ENCODE measurements at places on chromosomes 1 and 21.

DNA sequence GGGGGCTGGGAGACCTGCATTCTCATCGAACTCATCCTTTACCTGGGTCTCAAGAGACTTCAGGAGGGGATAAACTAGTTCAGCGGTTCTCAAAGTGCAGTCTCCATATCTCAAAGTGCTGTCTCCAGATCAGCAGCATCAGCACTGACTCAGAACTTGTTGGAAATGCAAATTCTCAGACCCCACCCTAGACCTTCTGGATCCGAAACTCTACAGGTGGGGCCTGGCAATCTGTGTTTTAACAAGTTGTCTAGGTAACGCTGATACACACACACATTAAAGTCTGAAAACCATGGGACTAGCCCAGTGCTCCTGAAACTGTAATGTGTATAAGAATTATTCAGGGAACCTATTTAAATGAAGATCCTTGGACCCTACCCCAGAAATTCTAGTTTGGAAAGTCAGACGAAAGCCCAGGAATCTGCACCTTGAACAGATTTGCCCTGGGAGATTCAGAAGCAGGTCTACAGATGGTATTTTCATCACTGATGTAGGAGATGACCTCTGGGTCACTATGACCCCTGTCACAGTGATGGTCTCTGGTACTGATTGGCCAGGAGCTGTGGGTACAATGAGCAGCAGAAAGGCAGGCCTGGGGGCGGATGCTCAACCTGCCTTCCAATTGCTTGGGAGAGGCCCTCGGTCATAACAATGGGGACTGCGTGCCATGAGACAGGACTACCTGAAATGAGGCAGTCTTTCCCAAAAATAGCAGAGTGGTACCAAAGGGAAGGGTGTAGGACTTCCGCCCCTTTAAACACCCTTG lies 127.2 kb downstream of the FAM78B start:
- H3K27ac ChIP-seq: no peak overlapping the region
- H3K36me3 ChIP-seq: no peaks in the 10 kb centered on the region

GRCh38 chr1:216682752-216683151 lies 40.5 kb downstream of the ESRRG start:
- H3K27me3 ChIP-seq: peaks cover 2% of the 10 kb centered on the region
- H3K27ac ChIP-seq: no peak overlapping the region
- H3K4me1 ChIP-seq: peaks cover 7% of the 10 kb centered on the region
- H3K36me3 ChIP-seq: no peaks in the 10 kb centered on the region
- H3K4me3 ChIP-seq: no peak overlapping the region

- no peak overlapping the region for H3K4me3 ChIP-seq
- no peak overlapping the region for H3K27ac ChIP-seq
- H3K4me1 ChIP-seq: peaks cover 10% of the 10 kb centered on the region
- no peaks in the 10 kb centered on the region for H3K36me3 ChIP-seq
- DNase-seq: no peak
Measured at GRCh38 chr1:56967900-56968832, 2.4 kb upstream of the C8B start.

GRCh38 chr1:47942240-47942629 lies 55.0 kb downstream of the TRABD2B start:
- H3K36me3 ChIP-seq: no peaks in the 10 kb centered on the region
- H3K4me1 ChIP-seq: no peaks in the 10 kb centered on the region
- H3K27ac ChIP-seq: no peak overlapping the region
- H3K27me3 ChIP-seq: no peaks in the 10 kb centered on the region
- H3K4me3 ChIP-seq: no peak overlapping the region
- no peak for DNase-seq

DNA sequence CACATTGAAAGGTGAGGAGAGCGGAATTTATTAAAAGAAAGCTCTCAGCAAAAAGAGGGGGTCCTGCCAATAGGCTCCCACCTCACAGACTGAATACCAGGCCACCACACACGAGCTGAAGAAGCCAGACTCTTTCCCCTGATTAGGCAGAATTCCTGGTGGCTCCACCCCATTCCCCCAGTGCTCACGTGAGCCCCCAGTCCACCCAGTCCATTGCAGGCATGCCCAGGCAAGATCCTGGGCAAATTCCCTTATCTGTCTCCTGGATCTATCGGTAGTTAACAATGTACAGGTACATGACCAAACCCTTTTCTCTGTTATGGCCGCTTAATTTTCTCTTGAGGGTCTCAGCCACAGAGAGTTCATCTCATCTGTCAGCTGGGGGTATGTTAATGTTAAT lies 54.6 kb upstream of the BTG3 start:
- H3K27ac ChIP-seq: no peak overlapping the region
- H3K27me3 ChIP-seq: peaks cover 11% of the 10 kb centered on the region
- no peak for DNase-seq
- no peaks in the 10 kb centered on the region for H3K36me3 ChIP-seq
- H3K4me1 ChIP-seq: peaks cover 6% of the 10 kb centered on the region
- H3K4me3 ChIP-seq: no peak overlapping the region

DNA sequence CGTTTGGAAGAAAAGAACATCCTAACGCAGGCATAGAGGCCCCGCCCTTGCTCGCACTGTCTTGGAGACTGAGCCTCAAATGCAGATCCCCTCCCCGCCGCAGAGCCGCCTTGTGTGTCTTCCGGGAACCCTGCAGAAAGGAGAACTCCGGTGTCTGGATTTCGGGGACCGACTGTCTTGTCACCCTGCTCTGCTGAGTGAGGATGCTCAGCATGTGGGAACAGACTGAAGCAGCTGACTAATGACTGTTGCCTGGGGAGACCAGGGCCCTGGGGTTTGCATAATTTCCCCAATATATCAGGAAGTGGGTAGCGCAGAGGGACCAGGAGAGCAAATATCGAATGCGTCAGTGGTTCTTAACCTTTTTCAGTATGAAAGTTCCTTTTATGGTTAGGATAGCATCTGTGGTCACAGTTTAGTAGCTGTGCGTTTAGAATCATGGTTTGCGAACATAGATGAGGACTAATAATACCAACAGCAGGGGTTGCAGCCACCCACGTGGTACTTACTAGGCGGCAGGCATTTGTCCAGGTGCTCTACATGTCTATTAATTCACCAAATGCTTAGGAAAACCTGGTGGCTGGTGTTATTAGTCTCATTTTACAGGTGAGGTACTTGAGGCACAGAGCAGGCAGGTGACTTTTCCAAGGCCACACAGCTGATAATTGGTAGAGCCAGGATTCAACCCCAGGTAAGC lies 14.3 kb downstream of the GPR137B start:
- peaks cover 4% of the 10 kb centered on the region for H3K27me3 ChIP-seq
- DNase-seq: no peak
- H3K36me3 ChIP-seq: peaks cover 10% of the 10 kb centered on the region
- no peak overlapping the region for H3K27ac ChIP-seq

DNA sequence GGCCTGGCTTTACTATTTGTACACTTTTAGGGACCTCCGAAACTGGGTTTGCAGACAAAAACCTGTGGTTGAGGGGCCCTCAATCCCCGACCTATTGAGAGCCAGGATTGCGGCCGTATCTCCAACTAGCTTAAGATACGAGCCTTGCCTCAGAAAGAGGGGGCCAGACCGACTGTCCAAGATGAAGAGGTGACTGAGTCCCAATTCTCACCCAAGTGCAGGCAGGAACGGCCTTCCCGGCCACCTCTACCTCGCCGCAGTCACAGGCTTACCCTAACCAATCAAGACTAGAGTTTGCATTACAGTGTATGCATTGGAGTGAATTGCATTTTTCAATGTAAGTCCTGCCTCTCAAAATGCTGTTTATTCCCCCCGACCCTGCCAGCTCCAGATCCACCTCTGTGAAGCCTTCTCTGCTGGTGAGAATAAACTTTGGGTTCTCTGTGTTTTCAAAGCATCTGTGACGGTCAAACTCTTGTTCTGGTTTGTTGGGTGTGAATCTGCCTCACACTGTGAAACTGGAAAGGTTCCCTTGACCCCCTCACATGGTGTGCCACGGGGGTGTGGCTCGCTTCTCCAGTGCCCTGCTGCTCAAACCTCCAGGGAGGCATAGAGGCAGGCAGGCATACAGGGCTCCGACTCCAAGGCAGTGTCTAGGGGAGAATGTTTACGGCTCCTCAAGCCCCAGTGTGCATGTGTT lies 62.2 kb upstream of the WLS start:
- H3K36me3 ChIP-seq: no peaks in the 10 kb centered on the region
- no peak overlapping the region for H3K4me3 ChIP-seq
- no peak overlapping the region for H3K27ac ChIP-seq
- H3K4me1 ChIP-seq: no peaks in the 10 kb centered on the region
- DNase-seq: no peak

- no peaks in the 10 kb centered on the region for H3K27me3 ChIP-seq
- H3K4me1 ChIP-seq: peaks cover 48% of the 10 kb centered on the region
- no peak for DNase-seq
- H3K36me3 ChIP-seq: no peaks in the 10 kb centered on the region
Measured at GRCh38 chr1:226706684-226707083, 32.4 kb downstream of the ITPKB start.

DNA sequence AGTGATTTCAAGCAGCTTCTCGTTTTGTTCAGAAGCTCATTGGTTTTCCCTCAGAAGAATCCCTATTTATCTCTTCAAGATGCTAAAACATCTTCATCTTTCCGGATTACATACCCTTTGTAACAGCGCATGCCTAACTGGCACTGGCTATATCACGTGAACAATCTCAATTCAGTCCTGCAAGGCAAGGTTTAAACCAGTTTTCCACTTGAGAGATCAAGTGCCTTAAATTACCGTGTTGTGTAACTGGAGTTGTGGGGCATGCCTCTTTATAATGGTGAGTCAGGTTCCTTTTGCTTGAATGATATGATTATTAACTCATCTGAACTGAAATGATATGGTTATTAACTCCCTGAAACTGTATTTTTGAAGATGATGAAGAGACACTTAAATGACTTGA lies 11.0 kb upstream of the ZFP69B start:
- H3K36me3 ChIP-seq: 0 out of 2 replicates have a peak, but pooled peaks cover 5% of the 10 kb centered on the region
- no peak for DNase-seq
- no peak overlapping the region for H3K4me3 ChIP-seq
- H3K27me3 ChIP-seq: no peaks in the 10 kb centered on the region
- no peak overlapping the region for H3K27ac ChIP-seq

DNA sequence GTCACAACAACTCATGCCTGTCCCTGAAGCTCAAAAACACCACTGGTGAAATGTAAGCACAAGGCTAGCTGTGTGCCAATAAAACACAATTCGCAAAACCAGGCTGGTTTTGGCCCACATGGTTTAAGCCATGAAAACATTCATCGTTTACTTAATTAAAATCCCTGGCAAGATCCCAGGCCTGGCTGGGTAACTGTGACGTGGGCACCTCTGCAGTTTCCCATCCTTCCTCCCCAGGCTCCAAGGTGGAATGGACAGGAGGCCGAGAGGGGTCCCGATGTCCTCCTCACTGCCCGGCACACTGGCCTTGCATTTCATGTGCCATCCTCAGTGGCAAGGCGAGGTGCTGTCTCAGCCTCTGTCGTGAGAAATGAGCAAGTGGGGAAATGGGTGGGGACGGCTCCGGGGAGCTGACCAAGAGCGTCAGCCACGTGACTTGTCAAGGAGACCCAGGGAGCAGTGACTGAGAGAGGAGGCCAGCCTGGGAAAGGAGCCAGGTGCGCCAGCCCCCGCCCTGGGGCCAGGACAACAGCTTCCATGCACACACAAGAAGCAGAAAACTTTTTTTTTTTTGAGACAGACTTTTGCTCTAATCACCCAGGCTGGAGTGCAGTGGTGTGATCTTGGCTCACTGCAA lies 153.1 kb upstream of the RAB4A start:
- no peak overlapping the region for H3K27ac ChIP-seq
- no peak overlapping the region for H3K4me3 ChIP-seq
- H3K4me1 ChIP-seq: no peaks in the 10 kb centered on the region
- peaks cover 11% of the 10 kb centered on the region for H3K27me3 ChIP-seq
- no peak for DNase-seq

- H3K4me3 ChIP-seq: no peak overlapping the region
- no peaks in the 10 kb centered on the region for H3K27me3 ChIP-seq
- peaks cover 73% of the 10 kb centered on the region for H3K4me1 ChIP-seq
- H3K36me3 ChIP-seq: peaks cover 11% of the 10 kb centered on the region
- DNase-seq: no peak
Measured at GRCh38 chr1:27435566-27436203, 43.3 kb downstream of the GPR3 start.

DNA sequence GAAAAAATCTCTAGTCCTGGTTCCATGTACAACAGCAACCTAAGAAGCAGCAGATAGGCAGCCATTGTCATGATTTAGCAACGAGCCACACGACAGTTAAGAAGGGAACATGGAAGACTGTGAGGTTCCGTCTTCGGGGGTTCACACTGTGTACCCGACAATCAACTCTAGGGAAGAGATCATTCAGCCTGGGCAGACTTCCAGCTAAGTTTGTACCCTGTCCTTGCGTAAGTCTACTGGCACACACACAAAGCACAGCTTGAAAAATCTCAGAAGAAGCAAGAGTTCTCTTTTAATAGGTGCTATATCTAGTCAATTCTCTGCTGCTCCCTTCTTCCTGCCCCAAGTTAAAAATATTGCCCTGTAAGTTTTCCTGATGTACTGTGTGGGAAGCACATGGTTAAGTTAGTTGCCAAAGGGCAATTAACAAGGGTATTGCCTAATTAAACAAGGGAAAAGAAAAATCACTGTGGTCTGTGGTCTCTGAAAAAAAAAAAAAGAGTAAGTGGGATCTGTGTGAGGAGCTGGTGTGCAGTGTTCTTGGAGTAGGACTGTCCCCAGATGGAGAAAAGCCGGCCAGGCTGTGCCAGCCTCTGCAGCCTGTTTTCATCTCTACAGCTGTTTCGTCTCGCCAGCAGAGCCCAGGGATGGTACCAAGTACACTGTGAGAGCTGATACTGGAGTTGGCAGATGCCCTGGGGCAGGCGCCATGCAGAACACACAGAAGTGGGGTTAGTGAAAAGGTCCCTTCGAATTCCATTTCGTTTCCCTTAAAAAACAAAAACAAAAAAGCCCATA lies 6.4 kb upstream of the MYBPHL start:
- H3K36me3 ChIP-seq: peaks cover 31% of the 10 kb centered on the region
- no peak for DNase-seq
- H3K4me1 ChIP-seq: peaks cover 9% of the 10 kb centered on the region
- no peaks in the 10 kb centered on the region for H3K27me3 ChIP-seq
- H3K4me3 ChIP-seq: no peak overlapping the region

DNA sequence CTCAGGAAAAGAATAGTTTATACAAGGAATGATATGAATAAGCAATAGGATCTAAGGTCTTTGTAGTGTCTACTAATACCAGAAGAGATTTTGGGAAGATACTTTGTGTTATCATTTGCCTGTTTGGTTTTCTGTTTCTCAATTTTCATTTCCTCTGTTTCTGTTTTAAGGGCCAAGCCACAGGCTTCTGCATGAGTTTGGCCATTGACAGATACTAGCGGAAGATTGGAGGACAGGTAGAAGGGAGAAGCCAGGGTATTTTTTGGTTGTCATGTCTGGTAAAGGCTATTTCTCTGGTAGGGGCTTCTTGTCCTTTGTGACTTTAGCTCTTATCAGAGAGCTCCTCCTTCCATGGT lies 51.4 kb downstream of the HS2ST1 start:
- H3K4me1 ChIP-seq: no peaks in the 10 kb centered on the region
- no peak overlapping the region for H3K27ac ChIP-seq
- no peak for DNase-seq

- no peak overlapping the region for H3K27ac ChIP-seq
- H3K36me3 ChIP-seq: no peaks in the 10 kb centered on the region
- no peaks in the 10 kb centered on the region for H3K27me3 ChIP-seq
- no peaks in the 10 kb centered on the region for H3K4me1 ChIP-seq
- no peak overlapping the region for H3K4me3 ChIP-seq
Measured at GRCh38 chr1:163628034-163628773, 306.4 kb downstream of the NUF2 start.

GRCh38 chr1:235763962-235764361 lies 102.7 kb downstream of the LYST start:
- no peaks in the 10 kb centered on the region for H3K27me3 ChIP-seq
- DNase-seq: no peak
- H3K4me3 ChIP-seq: no peak overlapping the region
- no peak overlapping the region for H3K27ac ChIP-seq

All from HFFc6 (cell line).